Keratinocyte (primary cell): ENCODE measurements at places on chromosomes 6 and 20.

GRCh38 chr6:88984606-88985005 lies 21.2 kb upstream of the RNGTT start:
- no peak for DNase-seq

DNA sequence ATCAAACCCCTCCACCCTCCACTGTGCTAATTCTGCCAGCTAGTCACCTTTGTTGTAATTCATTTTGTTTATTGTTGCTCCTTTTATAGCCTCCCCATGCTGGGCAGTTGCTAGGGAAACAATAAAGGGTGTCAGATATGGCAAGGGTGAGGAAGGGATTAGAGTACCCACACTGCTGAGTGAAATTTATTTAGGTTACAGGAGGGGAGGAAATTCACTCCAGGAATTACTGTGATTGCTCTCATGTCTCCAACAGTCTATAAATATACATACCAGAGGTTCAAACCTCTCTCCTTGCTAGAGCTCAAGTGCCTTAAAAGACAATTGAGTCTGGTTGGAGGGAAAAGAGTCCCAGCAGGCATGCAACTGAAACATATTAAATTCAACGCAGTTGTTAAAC lies 90.6 kb upstream of the ADGRF1 start:
- no peak for DNase-seq

- no peak for DNase-seq
Observed at GRCh38 chr6:138416206-138416605, 12.2 kb downstream of the HEBP2 start.

DNA sequence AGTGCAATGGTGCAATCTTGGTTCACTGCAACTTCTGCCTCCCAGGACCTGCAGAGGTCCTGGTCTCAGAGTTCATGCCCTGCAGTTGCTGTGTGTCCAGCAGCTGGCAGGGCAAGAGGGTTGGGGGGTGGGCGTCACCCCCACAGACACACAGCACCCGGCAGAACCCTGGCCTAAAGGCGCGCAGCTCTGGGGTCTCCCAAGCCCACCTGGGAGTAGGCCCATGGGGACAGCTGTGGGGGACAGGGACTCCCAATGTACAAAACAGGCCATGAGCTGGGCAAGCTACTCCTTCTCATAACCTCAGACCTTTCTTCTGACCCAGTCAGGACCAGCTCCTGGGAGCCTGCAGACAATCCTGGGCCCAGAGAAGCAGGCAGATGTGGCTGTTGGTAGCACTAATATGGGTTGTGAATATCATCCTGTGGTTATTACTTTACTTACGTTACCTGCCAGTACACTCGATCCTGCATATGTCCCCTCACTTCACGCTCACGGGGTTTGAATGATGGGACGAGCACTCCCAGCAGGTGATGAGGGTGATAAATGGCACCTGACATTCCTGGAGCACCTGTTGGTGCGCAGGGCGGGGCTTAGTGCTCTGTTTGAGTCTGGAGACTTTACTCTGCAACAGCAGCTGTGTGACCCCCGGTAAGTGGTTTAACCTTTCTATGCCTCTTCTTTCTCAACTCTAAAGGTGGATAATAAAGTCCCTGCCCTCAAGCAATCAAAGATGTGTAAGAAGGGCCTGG lies 39.9 kb upstream of the SULF2 start:
- no peak for DNase-seq

GRCh38 chr6:128388380-128388779 lies 132.0 kb downstream of the PTPRK start:
- DNase-seq, result no peak

GRCh38 chr20:38229376-38230252 lies 30.9 kb downstream of the KIAA1755 start:
- no peak for DNase-seq
